HS-5 (cell line): ENCODE measurements at places on chromosomes 1 and 21.

- DNase-seq, result no peak
Observed at GRCh38 chr1:178021950-178022349, 52.1 kb upstream of the SEC16B start.

DNA sequence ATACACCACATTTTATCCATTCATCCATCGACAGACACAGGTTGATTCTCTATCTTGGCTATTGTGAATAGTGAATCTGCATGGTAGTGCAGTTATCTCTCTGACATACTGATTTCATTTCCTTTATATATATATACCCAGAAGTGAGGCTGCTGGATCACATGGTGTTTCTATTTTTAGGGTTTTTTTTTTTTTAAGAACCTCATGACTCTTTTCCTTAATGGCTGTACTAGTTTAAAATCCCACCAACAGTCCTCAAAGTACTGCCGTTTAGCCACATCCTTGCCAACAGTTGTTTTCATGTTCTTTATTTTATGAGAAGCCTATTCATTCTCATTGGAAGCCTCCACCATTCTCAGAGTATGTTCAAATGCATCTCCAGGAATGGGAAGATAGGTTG, 258.7 kb upstream of the SNX7 start:
- no peak for DNase-seq

DNA sequence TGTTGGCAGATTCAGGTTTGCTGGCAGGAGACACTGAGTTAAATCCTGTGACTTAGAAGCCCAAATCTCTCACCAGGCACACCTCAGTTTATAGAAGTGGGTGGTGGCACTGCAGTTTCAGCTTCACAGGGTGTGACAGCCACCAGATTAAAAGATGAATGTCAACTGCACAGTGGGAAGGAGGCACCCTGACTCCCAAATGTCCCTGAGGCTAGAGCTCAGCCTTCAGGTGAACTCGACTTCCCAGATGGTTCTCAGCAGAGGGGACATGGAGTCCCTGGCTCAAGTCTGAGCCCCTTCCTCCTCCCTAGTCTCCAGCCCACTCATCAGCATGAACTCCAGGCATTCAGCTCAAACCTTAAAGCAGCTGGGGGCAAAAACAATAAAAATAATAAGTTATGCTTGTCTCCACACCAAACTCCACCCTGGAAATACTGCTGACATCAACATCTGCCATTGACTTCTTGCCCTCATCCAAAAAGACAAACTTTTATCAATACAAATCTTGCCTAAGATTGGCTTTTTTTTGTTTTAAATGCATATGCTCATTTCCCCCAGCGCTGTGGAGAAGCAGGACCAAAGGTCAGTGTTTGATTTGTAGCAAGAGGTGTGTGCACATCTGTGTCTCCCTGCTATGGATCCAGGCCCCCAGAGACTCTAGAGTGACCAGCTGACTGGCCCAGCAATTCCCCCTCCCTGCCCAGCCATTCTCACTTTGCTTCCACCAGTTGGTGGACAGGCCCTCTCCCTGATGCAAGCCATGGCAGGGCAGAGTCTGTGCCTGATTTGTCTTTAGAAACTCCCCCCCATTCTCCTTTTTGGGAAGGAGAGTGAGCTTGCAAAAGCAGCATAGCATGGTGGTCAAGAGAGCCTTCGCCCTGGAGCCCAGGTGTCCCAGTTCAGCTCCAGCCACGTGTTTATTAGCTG, 18.5 kb upstream of the S100A7 start:
- no peak for DNase-seq

- no peak for DNase-seq
Observed at GRCh38 chr1:226671277-226671676, 67.8 kb downstream of the ITPKB start.

DNA sequence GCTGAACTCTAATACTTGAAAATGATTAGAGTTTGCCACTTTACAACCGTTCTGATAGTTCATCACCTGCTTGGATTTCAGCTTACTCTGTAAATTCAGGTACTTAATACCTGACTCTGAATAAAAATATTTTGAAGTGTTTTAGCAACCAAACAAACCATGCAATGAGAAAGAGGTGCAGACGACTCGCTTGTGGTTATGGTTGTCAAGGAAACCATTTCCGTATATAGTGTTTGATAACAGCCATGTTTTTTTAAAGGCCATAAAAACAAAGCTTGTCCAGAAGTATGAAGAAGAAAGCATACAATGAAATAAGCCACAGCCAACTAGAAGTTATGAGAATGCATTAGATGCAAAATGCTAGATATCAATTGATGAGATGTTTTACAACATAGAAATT, 167.2 kb upstream of the HMCN1 start:
- no peak for DNase-seq

GRCh38 chr1:202982715-202983430, 15.8 kb upstream of the CYB5R1 start:
- DNase-seq, result no peak

DNA sequence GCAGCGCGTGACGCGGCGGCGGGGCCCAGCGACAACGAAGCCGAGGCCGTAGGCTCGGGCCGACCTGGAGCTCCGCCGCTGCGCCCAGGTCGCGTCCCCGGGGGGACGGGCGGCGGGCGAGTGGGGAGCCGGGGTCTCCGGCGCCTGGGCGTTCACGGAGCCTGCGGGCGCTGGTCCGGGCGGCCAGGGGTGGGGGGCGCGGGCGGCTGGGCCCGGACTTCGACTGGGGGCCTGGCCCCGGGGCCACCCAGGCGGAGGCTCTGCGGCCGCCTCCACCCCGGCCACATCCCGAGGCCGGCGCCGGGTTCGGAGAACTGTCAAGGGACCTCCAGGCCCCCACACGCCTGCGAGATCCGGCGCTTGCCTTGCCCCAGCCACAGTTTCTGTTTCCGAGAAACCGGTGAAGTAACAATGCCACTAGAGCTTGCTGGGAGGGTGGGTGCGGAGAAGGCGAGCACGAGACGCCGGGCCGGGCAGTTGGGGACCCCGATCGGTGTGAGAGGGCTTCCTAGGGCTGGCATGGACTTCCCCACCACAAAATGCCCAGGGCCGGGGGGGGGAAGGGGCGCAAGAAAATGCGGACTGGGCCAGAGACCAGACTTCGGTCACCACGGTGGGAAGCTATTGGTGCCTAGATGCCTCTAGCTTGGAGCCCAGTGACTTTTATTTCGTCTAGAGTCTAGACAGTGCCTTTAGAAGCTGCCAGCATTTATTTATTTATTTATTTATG, 501 bp downstream of the FBXO6 start:
- no peak for DNase-seq

DNA sequence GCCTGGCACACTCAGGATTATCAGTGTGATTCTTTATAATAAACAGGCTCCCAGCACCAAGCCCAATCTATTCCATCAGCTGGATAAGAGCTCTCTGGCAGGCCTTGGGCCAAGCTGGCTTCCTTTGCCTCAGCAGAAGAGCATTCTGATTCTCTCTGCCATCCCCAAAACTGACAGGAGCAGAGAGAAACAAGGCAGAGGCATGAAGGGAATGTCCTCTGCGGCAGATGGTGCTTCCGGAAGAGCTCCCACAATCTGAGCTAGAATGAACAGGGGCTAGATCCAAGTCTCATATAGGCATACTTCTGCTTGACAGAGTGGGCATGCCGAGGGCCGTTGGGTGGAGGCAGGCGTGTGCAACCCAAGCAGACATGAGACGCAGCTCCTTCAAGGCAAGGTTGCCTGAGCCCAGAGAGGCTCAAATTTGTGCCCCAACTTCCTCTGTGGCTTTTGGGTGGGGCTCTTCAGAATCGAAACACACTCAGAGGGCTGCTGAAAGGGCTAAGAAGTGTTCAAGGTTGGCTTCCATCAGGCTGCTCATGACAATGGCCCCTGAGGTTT, 4.0 kb downstream of the CAPN2 start:
- no peak for DNase-seq

- no peak for DNase-seq
Observed at GRCh38 chr1:234933475-234933874, 195.2 kb downstream of the TOMM20 start.

DNA sequence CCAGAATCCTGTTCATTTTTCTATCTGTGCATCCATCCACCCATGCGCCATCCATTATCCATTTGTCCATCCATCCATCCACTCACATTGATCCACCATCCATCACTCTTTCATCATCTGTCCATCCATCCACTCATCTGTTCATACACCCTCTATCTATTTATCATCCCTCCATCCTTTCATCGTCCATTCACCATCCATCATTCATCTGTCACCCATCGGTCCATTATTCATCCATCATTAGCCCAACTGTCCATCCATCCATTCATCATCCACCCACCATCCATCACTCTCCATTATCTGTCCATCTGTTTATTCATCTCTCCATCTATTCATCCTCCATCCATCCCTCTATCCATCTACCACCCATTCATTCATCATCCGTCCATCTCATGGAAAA, 125.7 kb upstream of the TMPRSS2 start:
- DNase-seq, result no peak

GRCh38 chr21:45524756-45525152, 17.5 kb downstream of the SLC19A1 start:
- DNase-seq, result no peak

DNA sequence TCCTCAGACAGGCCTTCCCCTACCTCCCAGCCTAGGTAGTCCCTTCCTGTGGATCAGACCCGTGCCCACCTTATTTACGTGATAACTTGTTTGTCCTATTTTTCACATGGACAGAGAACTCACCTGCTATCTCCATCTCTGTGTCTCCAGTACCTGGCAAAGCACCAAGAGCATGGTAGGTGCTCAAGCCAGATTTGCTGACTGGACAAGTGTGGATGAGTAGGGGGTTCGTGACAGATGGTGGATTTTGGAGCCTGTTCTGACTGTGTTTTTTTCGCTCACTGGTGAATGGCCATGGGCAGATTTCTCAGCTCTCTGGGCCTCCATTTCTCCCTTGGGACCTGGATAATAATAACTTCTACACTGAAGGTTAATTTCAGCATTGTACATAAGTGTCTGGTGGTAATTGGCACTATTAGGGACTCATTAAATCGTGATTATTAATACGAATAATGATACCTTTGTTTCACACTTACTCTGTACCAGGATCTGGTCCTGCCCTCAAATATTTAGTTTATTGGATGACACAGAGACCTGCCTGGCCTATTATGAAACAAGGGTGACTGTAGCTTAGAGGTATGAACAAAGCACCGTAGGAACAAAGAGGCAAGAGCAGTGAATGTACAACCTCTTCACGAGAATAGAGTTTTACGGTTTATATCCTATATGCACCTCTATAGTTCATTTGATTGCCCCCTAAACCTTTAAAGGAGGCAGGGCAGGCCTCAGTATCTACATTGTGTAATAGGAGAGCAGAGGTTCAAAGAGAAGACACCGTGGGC, 24.5 kb upstream of the SLC26A9 start:
- no peak for DNase-seq

- no peak for DNase-seq
Observed at GRCh38 chr1:25516686-25517085, 26.7 kb upstream of the LDLRAP1 start.

GRCh38 chr1:83112248-83112885, 886.6 kb downstream of the TTLL7 start:
- no peak for DNase-seq

DNA sequence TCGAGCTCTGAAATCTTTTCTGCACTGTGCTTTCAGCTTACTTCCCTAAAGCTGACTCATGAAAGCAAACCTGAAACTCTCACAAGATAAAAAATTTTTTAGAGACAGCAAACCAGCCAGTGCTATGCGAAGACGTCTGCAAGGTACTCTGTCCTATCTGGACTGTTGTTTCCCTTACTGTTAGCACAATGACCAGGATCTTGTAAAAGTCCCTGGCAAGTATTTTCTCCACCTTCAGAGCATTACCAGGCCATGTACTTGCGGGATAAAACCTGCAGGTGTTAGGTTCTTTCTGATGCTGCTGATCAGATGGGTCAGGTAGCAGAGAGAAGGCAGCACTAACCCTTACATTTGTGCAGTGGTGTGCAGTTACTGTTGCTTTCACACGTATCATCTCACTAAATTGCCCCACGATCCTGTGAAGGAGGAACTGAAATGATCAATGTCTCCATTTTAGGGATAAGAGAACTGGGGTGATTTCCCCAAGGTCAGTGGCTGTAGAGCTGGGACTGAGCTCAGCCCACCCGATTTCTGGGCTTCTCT, 56.6 kb downstream of the PLXNA2 start:
- DNase-seq, result no peak

DNA sequence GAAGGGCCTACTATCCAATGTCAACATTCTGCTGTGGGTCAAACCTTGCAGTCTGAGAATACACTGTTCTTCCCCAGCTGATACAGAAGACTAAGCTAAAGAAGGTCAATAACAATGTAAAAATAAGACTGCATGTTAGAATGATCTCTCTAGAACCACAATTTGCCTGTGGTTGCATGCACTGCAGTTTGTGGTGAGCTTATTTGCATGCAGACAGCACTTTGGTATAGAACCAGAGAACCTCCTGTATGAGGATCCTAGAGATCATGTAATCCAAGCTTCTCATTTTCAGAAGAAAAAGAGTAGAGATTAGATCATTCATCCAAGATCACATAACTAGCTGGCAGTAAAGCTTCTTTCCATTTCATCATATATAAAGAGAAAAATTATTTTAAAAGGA, 15.8 kb downstream of the SYNJ1 start:
- no peak for DNase-seq

DNA sequence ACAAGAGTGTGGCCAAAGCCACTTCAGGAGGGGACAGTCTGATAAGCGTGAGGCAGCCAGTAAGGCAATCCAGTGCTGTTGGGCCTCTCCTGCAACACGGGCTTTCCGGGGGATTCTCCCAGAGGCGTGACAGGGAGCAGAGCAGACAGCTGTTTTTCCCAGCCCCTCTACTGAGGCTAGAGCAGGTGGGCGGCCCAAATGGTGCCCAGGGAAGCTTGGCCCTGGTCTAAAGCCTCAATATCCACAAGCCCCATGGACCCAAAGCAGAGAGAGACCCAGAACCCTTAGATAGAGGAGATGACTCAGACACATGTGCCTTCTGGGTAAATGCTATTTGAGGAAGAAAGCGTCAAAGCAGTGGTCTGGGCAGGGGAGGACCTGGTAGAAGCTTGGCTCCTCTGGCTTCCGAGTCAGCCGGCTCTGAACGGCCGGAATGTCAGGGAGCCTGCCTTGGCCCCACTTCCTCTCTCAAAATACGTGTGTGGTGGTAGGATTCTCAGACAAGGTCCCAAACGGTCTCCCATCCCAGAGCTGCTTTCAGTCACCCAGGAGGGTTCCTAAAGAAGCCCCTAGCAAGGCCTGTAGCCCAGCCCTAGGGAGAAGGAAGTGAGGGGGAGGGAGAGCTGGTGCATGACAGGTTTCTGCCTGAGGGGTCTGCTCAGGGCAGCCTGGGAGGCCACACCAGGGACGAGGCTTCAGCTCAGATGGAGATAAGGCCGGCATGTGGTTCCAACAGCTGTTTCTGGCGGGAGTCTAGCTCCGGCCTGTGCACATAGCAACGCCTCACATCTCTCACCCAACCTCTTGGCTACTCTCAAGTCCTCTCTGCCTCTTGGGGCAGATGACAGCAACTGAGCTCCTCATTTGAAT, 28.8 kb downstream of the PIK3C2B start:
- DNase-seq, result no peak

- DNase-seq, result no peak
Observed at GRCh38 chr1:22163564-22163963, 20.7 kb upstream of the WNT4 start.

DNA sequence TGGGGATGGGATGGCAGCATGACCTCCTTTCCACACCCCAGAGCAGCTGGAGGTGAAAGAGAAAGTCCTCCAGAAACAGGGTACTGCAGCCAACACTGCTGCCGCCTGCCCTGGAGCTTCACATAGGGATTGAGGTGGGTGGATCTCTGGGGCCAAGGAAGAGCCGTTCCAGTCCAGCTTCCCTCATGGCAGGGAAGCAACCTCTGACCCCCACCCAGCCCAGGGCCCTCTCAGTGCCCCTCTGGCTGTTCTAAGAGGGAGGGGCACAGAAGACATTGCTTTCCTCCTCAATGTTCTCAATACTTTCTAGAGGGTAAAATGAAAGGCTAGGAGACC, 5.7 kb downstream of the KIF21B start:
- DNase-seq, result no peak
